ENCODE measurements at places on chromosomes 7 and 10.

DNA sequence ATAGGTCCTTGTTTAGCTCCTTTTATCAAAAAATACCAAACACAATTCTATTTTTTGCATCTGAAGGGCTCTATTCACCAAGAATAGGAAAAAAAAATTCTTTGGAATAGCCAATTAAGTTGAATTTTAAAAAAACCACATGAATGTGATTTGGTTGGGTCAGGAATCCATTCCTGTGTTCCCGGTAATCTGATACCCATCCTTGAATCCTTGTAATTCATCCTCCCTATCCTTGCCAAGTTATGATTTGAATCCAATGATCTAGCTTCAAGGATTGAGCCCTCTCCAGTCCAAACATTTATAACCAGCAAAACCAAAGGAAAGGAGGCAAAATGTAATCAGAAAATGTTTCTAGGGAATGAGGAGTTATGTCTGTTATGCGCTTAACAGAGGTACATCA, 86.6 kb downstream of the CFAP58 start:
- DNase-seq: peak; percentile 57

DNA sequence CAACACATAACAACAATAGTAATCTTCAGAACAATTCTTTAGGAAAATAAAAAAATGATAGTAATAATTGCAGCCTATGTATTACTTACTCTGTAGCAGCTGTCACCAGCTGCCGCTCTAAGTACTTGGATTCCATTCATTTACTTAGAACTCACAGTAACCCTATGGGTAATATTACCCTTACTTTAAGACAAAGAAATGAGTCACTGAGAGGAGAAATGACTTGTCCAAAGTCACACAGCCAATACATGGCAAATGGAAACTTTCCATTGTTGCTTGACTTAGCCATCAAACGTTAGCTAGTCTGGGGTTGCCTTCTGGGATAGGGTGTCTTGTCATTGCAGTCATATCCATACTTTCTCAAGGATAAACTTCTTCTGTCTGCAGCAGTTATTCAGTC, 3.6 kb downstream of the CCNY start:
- peak; percentile 31 for DNase-seq

DNA sequence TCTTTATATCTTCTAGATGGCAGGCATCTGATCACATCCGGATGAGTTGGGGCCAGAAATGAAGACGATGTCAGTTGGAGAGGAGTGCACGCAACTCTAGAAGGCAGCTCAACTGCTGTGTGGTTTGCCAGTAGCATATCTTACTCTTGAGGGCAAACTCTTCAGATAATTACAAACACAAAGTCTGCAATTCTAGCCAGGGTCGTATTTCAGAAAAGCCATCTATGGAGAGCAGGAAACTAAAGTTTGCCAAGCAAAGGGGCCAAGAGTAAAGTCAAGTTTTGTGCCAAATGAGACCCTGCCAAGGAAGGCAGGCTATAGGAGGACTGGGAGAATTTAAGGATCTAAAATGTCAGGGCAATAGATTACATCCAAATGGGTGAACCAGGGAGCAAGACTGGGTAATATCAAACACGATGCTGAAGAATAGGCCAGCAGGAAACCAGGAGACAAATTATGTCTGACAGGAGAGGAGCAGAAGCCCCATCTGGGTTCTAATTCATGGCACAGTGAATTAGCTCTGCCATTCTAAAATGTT, 312.5 kb upstream of the SEMA3C start:
- no peak for DNase-seq

DNA sequence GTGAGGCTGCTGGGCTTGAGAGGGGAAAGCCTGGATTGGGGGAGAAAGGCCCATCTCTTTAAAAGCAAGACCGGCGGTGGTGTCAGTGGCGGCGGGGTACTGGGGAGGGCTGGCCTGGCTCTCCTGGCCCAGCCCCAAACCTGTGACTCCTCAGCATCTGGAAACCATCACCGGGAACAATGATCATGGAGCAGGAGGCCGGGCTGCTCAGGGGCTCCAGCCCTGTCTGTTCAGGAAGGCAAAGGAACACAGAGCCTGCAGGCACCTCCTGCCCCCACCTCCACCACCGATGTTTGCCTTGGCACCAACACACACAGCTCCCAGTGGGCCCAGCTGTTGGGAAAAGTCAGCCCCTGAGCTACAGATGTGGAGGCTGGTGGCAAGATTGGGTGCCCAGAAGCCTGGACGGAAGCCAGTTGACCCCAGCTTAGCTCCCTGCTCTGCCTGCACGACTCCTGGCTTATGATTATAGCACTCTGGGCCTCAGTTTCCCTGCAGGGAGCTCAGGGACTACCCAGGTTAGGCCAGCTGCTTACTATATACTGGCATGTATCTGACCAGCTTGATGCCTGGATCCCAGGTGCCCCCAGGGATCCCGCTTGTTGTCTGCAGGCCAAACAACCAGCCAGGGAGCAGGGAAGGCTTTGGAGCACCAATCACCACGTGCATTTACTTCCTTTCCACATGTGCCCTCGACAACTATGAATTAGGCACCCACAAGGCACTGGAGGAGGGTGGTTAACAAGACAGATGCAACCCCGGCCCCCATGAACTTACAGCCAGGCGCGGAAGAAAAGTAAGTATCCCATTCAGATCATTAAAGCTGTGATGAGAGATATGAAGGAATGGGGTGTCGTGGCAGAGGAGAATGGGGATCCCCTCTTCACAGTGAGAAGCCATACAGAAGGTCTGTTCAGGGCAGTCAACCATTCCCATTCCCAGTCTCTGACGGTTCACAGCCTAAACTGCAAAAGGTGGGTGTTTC, 37.3 kb downstream of the ZCCHC24 start:
- peak; percentile 90 for DNase-seq

GRCh38 chr7:86867163-86867762, 192.2 kb downstream of the ELAPOR2 start:
- no peak for DNase-seq

- peak; percentile 77 for DNase-seq
Observed at GRCh38 chr7:139811066-139811465, 18.0 kb upstream of the TBXAS1 start.

- no peak for DNase-seq
Observed at GRCh38 chr10:129970465-129971364, 6.6 kb upstream of the EBF3 start.

DNA sequence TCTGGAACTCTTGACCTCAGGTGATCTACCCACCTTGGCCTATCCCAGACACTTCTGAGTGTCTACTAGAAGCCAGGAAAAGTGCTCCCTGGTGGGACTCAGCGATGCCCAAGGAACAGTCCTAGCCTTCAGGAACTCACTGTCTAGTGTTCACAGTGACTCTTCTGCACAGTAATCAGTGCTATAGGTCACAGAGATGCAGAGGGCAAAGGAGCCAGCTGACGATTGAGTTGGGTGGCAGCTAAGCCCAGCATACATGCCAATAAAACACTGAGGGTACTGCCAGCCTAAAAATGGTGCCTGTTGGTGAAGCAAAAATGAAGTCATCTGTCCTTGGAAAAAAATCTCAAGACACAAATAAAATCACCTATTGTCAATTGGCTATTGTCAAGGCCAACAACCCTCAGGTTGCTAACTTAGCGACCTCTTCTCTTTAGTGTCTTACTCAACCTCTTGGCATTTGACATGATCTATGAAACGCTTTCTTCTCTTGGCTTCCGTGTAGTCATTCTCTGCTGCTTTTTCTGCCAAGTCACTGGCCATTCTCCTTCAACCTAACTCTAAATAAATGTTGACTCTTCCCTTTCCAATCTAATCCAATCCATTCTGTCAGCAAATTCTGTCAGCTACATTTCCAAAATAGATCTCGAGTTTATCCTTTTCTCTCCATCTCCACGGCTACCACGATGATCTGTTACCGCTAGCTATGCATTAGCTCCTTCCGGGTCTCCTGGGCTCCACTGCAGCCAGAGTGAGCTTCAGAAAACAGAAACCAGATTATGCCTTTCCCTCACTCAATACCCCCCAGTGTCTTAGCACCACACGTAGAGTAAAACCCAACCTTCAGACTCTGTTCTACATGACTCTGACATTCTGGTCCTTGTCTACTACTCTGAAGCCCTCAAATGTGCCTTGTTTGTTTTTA, 99.2 kb downstream of the ATXN7L1 start:
- DNase-seq: peak; percentile 83
